Glomerular endothelial cell (primary cell): ENCODE measurements at places on chromosomes 7 and 10.

DNA sequence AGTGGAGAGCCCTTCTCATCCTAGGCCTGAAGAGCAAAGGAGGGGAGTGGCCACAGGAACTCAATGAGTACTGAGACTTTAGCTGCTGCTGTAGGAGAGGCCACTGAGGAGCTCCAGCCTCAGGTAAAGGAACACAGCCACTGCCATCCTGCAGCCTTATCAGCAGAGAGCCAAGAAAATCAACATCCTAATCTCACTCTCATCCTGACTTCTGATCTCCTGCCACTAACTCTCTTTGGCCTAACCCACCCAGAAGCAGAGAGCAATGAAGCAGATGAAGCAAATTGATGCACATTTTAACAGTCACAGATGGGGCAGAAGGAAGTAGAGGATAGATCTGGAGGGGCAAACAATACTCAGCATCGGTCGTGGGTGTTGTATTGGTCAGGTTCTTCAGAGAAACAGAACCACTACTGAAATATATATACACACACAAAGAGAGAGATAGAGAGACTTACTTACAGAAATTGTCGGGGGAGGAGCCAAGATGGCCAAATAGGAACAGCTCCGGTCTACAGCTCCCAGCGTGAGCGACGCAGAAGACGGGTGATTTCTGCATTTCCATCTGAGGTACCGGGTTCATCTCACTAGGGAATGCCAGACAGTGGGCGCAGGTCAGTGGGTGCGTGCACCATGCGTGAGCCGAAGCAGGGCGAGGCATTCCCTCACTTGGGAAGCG, 297.6 kb downstream of the MTERF1 start:
- DNase-seq, result no peak

DNA sequence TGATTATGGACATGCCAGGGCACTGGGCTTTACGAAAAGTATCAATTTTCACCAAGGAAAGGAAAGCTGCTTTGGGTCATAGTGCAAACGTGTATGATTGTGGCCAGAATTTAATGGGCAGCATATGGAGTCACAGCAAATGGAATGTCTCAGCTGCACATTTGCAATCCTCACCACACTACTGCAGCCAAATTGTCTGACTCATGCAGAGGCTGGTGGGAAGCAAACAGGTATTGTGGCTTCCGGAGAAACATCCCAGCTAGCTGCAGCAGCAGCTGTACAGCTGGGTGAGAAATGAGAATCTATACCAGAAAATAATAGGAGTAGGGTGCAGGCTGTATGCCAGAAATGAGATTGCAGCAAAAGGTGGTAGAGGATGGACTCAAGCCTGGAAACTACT, 374.7 kb upstream of the VWC2 start:
- DNase-seq, result no peak

- no peak for DNase-seq
Measured at GRCh38 chr10:91635401-91636400, 2.8 kb upstream of the PPP1R3C start.

GRCh38 chr7:38628630-38629385, 2.4 kb downstream of the AMPH start:
- no peak for DNase-seq

DNA sequence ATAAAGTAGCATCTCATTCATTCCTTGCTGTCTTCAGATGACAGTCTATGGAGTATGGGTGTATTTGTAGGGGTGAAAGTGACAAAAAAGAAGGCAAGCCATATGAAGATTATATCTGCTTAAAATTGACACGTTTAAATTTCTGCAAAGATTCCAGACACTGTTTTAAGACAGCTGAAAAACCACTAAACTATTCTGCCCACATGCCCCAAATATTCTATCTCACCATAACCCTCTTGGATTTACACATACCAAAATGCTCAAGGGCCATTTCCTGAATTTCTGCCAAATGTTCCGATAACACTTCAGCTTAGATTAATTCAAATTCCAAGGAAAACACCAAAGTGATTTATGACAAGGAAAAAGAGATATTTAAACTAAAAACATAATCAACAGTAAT, 99.9 kb upstream of the IL6 start:
- no peak for DNase-seq

DNA sequence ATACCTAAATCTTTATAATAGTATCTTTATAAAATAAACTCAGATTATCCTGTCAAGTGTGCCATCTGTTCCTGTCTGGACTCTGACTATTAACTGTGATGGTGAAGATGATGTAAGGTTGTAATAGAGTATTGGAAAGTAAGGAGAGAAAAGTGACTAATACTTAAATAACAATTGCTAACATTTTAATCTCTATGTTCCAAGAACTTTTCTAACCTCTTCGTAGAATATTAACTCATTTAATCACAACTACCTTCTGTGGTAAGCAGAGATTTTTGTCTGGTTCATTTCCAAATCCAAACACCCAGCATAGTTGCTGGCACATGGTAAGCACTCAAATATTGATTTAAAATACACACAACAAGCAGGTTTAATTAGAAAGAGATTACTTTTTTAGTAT, 2.5 kb downstream of the TNPO3 start:
- DNase-seq, result no peak

- DNase-seq, result no peak
Measured at GRCh38 chr10:32955299-32955772, 2.7 kb downstream of the ITGB1 start.
